HTR-8/SVneo (cell line): ENCODE measurements at places on chromosomes 3 and 15.

DNA sequence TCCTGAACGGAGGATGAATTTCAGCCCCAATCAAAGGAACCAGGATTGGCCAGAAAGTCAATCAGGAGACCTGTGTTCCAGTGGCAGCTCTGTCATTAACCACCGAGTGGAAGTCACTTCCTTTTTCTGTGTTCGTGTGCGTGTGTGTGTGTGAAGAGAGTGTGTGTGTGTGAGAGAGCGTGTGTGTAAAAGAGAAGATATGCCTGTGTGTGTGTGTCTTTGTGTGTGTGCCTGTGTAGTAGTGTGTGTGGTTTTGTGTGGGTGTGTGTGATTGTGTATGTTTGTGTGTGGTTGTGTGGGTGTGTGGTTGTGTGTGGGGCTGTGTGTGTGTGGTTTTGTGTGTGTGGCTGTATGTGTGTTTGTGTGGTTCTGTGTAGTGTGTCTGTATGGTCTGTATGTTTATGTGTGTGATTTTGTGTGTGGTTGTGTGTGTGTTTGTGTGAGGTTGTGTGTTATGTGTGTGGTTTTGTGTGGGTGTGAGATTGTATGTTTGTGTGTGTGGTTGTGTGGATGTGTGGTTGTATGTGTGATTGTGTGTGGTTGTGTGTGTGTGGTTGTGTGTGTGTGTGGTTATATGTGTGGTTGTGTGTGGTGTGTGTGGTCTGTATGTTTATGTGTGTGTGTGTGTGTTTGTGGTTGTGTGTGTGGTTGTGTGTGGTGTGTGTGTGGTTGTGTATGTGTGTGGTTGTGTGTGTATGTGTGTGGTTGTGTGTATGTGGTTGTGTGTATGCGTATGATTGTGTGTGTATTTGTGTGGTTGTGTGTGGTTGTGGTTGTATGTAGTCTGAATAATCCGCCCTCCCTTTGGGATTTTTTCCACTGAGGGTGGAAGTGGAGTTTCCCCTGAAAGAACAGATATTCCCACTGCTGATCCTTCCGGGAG lies 314.4 kb downstream of the SHQ1 start:
- no peak for DNase-seq

- DNase-seq, result no peak
These were observed 251.9 kb upstream of the TMC3 start for GRCh38 chr15:81625896-81626295.

GRCh38 chr15:94421706-94422105 lies 190.3 kb downstream of the MCTP2 start:
- no peak for DNase-seq

DNA sequence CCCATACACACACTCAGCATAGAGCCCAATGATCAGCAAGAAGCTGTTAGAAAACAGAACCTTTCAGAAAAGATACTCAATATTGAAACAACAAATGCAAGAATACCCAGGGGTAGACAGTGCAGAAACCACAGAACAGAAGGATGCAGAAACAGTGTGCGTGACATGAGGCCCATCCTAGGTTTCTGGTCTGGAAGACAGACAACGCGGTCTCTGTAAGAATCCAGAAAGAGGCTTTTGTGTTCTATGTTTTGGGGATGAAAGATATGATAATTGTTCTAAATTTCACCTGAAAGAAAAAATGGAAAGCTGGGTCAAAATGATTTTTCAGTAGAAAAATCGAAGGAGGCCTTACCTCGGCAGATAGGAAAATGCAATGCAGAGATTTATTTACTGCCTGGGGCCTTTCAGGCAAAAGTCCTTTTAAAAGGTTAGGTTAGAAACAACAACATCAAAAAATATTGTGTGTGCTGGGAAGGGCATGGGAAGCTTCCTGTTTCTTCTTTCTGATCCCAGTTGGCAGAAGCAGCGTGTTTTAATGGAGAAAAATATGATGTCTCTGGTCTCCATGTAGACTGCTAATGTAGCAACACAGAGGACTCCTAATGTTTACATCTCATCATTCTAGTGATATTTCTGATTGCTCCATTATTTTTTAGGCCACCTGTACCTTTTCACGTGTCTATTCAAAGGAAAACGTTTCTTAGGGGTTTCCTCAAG lies 17.0 kb downstream of the SYNM start:
- DNase-seq, result no peak

DNA sequence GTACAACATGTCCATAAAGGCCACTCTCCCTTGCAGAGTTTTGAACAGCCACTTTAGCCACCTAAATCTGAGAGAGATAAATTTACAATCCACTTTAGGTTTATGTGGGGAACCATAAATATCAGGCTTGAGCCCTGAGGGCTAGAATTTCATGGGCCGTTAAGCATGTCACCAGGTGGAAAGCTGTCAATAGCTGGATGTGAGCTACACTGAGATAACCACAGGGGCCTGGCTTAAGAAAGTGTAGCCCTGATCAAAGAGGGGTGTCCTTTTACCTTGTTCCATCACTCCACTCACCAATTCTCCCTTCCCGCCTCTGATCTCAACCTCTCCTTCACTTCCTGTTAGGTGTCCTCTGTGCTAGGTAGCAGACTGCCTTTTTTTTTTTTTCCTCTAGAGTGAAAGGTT lies 172.8 kb upstream of the ICE2 start:
- DNase-seq, result no peak
